ENCODE measurements at places on chromosomes 13 and 19. TPM values are rescaled to one million over a fixed set of nuclear protein-coding genes. Genes with fewer than 3 reads are reported as not detected.

GRCh38 chr19:3363841-3364500, 2.4 kb upstream of the NFIC start:
- no peak for DNase-seq

Gene INSR
- 30.7 TPM for total RNA-seq

Gene UBE2S
- 71.1 TPM for total RNA-seq

Gene TMPRSS9
- not detected for total RNA-seq

GRCh38 chr19:43784981-43785808, 4.4 kb upstream of the KCNN4 start:
- DNase-seq: no peak

GRCh38 chr19:29524201-29524911, 1.4 kb upstream of the VSTM2B start:
- DNase-seq: no peak

GRCh38 chr13:62357887-62358645, 942.4 kb upstream of the PCDH20 start:
- DNase-seq: no peak

Gene ENOX1
- total RNA-seq: 5.9 TPM
